ENCODE measurements at places on chromosomes 16 and 17.

DNA sequence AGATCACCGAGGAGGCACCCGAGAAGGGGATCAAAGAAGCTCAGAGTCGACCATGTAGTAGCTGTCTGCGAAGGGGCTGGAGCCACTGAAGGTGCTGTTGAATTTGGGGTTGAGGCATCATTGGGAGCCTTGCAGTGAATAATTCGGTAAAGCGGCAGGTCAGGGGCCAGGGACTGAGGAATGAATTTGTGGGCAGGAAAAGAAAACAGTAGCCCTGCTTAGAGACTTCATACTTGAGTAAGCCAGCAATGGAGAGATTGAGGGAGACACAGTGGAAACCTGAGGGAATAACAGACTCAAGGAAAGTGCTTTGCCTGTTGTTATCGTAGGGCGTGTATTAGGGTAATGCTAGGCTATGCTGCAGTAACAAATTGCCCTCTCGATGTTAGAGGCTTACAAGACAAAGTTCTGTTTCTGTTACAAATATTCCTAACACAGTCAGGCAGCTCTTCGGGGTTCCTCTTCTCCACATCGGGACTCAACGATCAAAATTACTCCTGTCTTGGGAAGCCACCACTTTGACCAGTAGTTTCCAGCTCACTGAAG lies 13.4 kb upstream of the HERPUD1 start:
- DNase-seq, result no peak

GRCh38 chr16:15694499-15694898 lies 44.5 kb downstream of the NDE1 start:
- DNase-seq, result no peak

GRCh38 chr17:79970576-79971068 lies 65.0 kb downstream of the TBC1D16 start:
- DNase-seq, result peak; percentile 74

DNA sequence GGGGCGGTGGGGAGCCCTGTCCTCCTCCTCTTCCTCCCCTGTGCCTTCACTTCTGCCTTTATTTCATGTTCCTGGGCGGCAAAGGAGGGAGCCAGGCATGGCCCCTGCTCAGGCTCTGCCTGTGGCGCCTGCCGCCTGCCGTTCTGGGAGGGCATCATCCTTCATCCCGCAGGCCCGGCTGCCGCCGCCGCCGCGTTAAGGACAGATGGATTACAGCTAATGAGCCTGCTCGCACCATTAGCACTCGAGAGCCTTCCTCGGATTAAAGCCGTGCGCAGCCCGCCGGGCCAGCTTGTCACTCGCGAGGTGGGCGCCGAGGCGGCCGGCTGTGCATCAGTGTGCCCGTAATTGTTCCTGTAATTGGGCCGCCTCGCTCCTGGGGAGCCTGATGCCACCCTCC lies 127.7 kb upstream of the GSE1 start:
- no peak for DNase-seq

- no peak for DNase-seq
Measured at GRCh38 chr16:3841729-3842508, 38.6 kb downstream of the CREBBP start.

DNA sequence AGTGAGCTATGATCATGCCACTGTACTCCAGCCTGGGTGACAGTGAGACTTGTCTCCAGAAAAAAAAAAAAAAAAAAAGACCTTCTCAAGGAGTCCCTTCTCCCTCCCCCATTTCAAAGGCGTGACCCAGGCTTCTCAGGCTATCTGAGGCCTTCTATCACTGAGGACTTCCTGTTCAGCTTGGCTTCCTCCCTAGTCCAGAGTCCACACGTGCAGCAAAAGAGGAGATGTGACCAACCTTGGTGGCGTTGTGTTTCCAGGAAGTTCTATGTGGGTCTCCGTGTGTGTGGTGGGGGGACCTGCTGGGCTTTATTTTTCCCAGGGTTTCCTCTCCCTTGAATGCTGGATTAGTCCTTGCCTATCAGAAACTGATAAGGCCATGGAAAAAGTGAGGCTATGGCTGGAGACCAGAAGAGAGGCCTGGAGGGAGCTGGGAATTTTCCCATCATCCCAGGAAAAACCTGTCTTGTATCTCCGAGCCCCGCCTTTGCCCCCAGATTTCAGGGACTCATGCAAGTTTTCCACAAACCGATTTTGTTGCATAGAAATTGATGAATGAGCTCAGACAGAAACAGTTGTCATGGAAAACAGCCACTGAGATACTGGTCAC lies 148.1 kb downstream of the SALL1 start:
- DNase-seq, result no peak

GRCh38 chr16:17233318-17234002 lies 237.3 kb downstream of the XYLT1 start:
- no peak for DNase-seq

GRCh38 chr17:65956814-65957213 lies 235.1 kb downstream of the CEP112 start:
- DNase-seq, result no peak

- DNase-seq, result no peak
Measured at GRCh38 chr16:1035066-1035415, 37.5 kb upstream of the SSTR5 start.

DNA sequence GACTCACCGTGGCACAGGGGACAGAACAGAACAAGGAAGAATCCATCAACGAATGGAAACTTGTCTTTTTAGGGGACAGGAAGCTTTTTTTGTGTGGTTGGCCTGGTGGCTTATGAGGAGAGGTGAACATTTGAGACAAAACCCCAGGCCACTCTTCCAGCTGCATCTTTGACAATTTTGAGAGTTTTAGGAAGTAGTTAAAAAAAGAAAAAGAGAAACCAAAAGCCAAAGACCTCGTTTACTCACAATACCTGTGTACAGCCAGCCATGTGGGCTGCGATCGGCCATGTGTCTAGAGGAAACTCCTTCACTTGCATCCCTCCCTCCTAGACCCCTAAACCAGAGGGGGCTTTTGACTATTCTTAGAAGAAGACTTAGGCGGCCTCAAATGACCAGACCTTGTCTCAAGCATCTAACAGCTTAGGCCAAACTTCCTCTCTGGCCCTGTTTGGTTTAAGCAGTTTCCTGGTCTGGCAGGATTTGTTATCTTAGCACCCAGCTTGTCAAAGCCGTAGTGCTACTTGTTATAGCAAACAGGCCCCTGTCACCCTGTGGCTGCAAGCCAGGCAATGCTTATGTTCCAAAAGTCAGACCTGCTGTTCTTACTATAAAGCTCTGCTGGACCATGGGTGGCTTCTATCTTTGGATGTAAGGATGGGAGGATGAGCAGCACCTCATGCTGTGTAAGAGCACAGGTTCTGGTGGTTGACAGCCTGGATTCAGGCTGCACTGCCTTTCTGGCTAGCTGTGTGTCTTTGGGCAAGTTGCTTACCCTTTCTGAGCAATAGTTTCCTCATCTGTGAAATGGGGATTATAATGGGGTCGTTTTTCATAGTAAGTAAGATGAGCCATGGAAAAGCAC lies 17.7 kb downstream of the KSR1 start:
- peak; percentile 83 for DNase-seq

DNA sequence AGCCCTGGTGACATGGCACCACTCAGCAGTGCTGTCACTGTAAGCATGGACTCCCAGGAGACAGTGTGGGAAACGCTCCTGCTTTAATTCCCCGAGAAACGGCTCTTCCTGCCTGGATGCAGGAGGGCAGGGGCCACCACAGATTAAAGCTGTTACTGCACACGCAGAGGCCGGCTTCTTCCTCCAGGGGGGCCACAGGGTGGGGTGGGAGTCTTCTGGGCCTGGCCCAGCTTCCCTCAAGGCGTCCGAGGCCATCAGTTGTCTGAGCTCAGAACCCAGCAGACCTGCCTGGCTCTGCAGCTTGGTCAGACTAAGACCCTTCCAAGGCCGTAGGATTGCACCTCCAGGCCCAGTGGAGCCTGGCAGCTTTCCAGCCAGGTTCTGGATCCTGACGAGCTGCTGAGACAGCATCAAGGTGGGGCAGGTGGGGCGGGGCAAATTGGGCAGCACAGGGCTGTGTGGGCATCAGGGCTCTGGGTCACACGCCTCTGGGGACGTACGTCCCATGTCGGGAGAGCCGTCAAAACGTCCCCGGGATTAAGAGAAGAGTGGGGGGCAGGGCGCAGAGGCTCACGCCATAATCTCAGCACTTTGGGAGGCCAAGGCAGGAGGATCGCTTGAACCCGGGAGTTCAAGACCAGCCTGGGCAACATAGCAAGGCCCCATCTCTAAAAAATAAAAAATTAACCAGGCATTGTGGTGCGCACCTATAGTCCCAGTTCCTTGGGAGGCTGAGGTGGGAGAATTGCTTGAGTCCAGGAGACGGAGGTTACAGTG lies 5.0 kb upstream of the CAPN15 start:
- no peak for DNase-seq

GRCh38 chr17:82244413-82245133 lies 15.7 kb downstream of the SLC16A3 start:
- peak; percentile 60 for DNase-seq

DNA sequence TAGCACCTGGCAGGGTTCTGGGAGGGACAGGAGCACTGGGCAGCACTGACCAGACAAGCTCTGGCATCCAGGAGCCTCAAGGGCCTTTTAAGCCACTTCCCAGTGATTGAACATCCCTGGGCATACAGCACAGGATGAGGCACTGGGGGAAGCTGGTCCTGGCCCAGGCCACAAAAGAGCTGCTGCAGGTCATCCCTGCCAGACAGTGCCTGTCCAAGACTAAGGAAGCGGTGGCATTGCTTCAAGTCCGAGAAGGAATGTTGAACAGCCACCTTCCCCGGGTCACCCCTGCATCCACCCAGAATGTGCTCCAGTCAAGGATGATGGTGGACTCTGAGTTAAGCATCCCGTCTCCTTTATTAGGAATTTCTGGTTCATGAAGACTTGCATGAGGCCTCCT lies 1.2 kb upstream of the OSBPL7 start:
- no peak for DNase-seq

GRCh38 chr17:37490022-37490587 lies 414 bp downstream of the DUSP14 start:
- DNase-seq, result peak; percentile 84

GRCh38 chr17:76911299-76912017 lies 43.3 kb downstream of the MGAT5B start:
- no peak for DNase-seq
